Stimulated activated naive B cell treated with anti-CD40 and anti-IgM and Interleukin-4, amounts not matched to agents 10 μg/mL and 1 μg/mL and 100 μg/mL, for 72 hours (primary cell): ENCODE measurements at places on chromosomes 5 and 9.

DNA sequence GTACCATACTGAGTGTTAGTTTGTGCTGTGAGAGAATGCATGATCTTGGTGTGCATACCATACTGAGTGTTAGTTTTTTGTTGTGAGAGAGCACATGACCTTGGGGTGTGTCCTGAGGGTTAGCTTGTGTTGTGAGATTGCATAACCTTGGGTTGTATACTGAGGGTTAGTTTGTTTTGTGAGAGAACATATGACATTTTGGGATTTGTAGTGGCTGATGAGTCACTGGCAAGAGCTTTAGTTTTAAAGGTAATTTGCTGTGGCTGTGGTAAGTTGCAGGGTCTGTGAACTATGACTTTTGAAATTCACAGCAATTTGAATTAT is 1068.3 kb upstream of the EDIL3 start:
- DNase-seq = no peak

- DNase-seq = no peak
Measured at GRCh38 chr9:121324755-121325154, 45.3 kb downstream of the STOM start.

GRCh38 chr5:80672140-80672736 is 17.5 kb upstream of the DHFR start:
- DNase-seq = peak; percentile 28

GRCh38 chr5:171482434-171482730 is 62.9 kb downstream of the FGF18 start:
- no peak for DNase-seq

DNA sequence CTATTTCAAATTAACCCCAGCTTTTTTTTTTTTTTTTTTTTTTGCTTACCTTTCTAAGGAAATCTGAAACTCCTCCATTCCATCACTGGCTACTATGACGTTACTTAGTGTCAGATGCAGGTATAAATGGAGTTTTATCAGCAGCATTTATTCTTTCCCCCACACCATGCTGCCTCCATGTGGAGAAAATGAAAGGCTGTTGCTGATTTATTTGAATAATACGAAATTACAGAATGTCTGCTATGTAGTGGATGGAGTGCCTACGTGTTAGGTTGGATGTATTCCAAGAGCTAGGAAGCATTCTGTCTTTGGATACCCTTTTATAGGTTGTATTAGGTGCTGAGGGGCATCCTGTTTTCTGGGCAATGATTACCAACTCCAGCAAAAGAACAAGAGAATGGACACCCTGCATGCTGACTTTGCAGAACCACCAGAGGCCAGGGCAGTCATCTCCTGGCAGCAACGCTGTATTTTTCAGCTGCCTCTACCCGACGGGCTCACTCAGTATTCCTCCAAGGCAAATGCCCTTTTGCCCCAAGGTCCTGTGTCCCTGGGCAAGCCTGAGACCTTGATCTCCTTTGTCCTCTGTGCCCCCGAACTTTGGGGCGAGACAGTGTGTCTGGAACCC is 199.5 kb downstream of the ALDH1A1 start:
- DNase-seq = no peak

DNA sequence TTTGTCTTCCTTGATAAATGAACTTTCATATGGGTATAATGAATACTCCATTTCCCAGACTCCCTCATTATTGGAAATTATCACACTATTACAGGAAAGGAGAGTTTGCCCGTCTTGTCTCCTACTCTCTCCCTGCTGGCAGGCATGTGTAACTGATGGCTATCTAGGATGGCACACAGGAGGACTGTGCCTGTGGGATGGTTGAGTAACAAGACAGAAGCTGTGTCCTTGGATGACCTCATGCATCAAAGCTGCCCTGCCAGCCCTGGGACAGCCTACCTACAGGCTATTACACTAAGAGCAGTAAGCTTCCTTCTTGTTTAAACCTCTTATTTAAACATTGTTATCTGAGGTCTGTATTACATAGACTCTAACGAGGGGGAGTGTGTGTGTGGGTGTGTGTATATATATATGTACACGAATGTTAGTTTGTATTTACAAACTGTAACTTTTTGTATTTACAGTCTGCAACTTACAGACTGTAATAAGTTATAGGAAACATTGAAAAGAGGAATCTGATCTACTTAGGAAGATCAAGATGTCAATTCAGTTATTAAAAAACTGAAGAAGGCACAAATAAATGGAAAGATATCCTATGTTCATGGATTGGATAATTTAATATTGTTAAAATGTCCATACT is 247.6 kb upstream of the ACO1 start:
- DNase-seq = no peak

DNA sequence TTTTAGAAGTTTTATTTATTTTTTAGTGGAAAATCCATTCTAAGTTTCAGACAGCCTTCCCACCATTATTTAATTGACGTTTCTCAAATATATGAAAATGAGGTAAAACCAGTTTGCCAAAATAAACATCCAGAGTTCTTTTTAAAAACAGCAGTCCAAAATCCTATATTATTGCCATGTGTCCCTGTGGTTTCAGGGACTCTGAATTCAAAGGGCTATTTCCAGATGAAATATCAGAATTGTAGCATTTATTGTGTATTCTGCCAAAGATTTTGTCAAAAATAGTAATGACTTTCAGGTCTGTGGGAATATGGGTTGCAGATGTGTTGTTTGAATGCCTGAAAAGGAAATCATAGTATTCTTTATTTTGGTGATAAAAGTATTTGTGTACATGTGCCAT is 41.6 kb downstream of the XRCC4 start:
- no peak for DNase-seq

- no peak for DNase-seq
Measured at GRCh38 chr9:111297066-111297824, 32.8 kb downstream of the OR2K2 start.

DNA sequence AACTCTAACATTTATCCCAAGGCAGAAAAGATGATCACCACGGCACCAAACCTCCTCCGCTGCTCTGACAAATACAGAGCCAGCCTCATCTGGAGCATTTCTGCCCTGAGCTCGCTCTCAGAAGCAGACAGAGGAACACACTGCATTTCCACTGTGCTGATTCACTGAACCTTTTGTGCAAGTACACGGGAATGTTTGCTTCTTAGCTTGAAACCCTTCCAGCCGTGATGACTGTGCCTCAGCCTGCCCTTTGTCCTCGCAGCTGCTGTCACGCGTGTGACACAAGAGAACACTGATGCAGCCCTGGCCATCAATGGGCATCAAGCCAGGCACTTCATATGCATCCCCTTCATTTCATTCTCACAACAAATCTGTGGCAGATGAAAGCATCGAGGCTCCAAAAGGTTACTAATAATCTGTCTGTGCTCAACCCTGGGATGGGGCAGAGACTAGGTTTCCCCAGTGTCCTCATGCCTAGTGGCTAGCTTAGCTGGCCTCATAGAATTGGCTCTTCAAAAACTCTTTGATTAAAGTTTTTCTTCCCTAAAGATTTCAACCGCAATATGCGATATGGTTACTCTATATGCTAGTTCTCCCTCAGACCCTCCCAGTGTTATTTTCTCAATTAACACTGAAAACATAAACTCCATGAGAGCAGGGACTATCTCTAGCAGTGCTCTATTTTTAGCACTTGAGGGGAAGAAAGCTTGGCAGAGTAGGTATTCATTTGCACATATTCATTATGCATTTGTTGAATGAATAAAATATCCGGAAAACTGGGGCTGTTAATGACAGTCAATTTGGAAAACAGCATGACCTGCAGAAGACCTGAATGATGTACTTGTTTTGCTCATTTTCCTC is 7.3 kb downstream of the CDC14B start:
- no peak for DNase-seq

DNA sequence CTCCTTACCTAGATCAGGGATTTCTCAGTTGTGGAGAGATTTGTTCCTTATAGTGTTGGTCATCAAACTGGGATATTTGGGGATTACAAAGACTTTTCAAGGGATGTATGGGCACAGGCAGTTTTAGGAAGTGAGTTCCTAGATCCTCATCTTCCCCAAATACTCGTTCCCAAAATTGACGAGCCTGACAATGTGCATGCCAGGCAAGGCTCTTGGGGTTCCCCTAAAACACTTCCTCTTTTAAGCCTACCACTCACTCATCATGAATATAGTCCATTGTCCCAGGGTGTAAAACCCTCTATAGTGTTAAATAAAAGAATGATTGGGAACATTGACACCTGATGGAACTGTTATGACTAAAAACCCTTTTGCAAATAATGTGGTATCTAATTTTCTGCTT is 26.4 kb downstream of the PDCD1LG2 start:
- DNase-seq = no peak

GRCh38 chr9:70964861-70965260 is 156.6 kb downstream of the TRPM3 start:
- no peak for DNase-seq

GRCh38 chr9:108568093-108568492 is 287.7 kb downstream of the ACTL7B start:
- DNase-seq = no peak

DNA sequence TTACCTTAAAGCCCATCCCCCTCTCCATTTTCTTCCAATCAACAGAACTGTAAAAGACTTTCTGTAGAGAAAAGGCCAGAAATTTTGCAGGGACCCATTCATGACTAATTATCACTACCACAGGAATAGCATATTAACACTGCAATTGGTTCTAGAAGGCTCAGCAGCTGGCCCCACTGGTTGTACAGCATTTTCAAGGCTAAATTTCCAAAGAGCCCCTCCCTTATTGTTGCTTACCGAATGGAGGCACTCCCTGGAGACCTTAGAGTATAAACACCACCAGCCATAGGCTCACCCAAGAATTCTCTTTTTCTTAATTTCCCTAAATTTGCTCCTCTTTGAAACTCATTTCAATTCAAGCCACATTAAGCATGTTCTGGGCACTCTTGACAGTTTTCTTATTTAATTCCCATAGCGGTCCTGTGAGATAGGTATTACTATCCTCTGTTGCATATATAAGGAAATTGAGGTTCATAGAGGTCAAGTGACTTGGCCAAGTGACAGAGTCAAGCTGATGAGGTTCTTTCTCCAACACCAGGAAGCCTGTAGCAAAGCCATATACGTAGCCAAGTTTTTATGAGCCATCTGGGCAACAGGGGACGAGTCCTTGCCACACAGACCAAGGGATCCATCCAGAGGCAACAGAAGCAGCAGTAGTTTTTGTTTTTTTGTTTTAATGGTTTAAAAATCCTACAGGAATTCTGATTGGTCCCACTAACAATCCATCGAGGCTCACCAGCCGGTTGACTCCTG is 83.9 kb upstream of the NR5A1 start:
- DNase-seq = no peak

DNA sequence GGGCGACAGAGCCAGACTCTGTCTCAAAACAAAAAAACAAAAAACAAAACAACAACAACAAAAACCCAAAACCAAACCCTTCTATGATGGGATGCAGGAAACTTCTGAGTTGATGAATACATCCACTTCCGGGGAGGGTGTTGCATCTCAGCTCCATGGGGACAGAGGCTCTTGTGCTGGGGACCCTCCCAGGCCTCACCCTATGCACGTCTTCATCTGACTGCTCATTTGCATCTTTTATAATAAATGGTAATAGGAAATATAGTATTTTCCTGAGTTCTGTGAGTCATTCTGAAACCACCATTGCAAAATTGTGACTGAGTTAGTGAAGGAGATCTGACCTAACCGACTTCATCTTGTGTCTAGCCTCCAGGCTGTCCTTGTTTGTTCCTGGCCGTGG is 109.5 kb upstream of the SLC28A3 start:
- no peak for DNase-seq

DNA sequence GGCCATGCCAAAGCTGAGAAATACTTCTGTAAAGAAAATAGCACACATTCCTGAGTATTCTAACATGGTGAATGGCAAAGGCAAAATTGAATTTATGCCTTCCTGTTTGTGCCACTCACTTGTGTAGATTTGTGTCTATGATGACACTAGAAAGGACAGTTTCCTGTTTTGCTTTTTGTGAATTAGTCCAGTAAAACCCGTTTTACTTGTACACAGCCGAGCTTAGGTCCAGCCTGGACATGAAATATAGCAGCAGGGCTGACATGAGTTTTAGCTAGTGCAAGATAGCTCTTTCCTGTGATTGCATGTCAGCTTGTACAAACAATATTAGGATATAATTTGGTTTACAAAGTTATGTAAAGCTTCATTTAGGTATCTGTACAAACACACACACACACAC is 1891.7 kb upstream of the WWC1 start:
- no peak for DNase-seq

DNA sequence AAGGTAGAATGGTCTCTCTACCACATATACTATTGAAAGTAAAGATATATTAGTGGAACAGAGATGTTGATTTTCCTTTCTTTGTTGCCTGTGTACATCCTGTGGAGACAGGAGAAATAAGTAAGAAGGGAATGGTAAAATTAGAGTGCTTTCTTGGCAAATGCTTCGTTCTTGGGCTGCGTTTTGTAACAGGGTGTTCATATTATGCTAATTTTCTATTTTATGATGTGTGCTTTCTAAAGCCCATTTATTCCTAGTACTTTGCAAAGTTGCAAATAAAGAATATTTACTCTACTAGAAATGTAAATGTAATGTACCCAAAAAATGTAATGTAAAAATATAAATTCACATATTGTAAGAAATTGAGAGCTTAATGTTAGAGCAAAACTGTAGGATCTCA is 40.5 kb upstream of the RIOK2 start:
- DNase-seq = no peak

- no peak for DNase-seq
Measured at GRCh38 chr9:127258606-127259471, 5.7 kb upstream of the GARNL3 start.

- no peak for DNase-seq
Measured at GRCh38 chr9:2107906-2108451, 92.8 kb downstream of the SMARCA2 start.

- no peak for DNase-seq
Measured at GRCh38 chr5:108079753-108080152, 302.1 kb downstream of the FBXL17 start.
